ENCODE measurements at places on chromosomes 5 and 9.

GRCh38 chr9:114028646-114029045 lies 49.5 kb downstream of the AMBP start:
- DNase-seq: no peak

- peak; percentile 80 for DNase-seq
Measured at GRCh38 chr5:88729084-88729828, 153.7 kb downstream of the MEF2C start.

DNA sequence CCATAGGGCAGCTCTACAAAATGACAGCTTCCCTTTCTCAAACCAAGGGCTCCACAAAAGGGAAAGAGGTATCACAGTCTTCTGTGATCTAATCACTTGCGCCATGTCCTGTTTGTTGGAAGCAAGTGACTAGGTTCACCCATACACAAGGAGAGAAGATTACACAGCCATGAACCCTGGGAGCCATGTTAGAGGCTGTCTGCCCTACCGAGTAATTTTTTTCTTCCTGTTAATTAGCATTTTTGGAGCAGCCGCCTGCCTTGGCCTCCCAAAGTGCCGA lies 33.2 kb upstream of the GOLPH3 start:
- no peak for DNase-seq

- DNase-seq: no peak
Measured at GRCh38 chr5:94992325-94992724, 292.6 kb downstream of the MCTP1 start.

GRCh38 chr9:35935261-35935660 lies 22.7 kb downstream of the OR2S2 start:
- DNase-seq: no peak

DNA sequence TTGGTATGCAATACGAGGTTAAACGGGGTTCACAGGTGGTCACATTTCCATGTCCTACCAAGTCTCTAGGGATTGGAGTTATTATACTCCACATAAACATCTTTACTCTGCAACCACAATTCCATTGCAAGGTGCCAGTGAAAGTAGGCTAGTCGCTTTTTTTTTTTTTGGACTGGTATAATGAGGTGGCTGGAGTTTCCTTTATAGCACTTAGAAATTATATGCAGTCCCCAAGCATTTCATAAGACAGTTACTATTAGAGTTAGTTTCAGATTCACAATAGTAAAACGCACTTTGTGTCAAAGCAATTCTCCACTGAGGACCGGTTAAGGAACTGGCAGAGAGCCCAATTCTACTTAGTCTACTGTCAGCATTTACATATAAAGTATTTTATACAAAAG lies 1.4 kb downstream of the MEF2C start:
- DNase-seq: no peak

DNA sequence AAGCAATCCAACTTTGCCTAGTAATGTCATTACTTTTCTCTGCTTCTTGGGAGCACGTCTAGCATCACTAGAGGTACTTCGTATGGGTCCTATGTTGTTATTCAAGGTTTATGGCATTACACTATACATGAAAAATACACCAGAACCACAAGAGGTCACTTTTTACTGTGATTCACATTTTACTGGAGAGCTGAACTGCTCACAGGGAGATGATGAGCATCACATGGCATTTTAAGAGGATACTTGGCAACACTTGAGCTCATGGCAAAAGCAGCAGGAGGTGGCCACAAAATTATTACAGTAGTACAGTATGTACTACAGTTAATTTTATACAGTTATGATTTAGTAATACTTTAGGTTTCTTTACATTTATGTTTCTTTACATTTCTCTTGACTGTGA lies 223.4 kb downstream of the PARP8 start:
- no peak for DNase-seq

GRCh38 chr5:122846051-122846550 lies 688 bp downstream of the SNX24 start:
- peak; percentile 27 for DNase-seq

DNA sequence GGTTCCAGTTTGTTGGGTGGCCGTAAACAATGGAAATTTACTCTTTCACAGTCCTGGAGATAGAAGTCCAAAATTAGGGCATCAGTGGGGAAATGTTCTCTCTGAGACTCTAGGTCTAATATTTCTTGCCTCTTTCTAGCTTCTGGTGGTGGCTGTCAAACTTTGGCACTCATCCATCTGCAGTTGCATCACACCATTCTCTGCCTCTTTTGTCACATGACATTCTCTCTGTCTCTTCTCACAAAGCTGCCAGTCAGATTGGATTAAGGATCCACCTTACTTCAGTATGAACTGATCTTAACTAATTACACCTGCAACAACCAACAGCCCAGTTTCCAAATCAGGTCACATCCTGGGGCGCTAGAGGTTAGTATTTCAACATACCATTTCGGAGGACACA lies 222.9 kb upstream of the FTMT start:
- no peak for DNase-seq

All from natural killer cell (primary cell).